ENCODE measurements at places on chromosomes 3 and 15. TPM values are rescaled to one million over a fixed set of nuclear protein-coding genes. Genes with fewer than 3 reads are reported as not detected.

CEMIP gene
- 1.1 TPM for total RNA-seq

GABRA5 gene
- total RNA-seq: not detected

DNA sequence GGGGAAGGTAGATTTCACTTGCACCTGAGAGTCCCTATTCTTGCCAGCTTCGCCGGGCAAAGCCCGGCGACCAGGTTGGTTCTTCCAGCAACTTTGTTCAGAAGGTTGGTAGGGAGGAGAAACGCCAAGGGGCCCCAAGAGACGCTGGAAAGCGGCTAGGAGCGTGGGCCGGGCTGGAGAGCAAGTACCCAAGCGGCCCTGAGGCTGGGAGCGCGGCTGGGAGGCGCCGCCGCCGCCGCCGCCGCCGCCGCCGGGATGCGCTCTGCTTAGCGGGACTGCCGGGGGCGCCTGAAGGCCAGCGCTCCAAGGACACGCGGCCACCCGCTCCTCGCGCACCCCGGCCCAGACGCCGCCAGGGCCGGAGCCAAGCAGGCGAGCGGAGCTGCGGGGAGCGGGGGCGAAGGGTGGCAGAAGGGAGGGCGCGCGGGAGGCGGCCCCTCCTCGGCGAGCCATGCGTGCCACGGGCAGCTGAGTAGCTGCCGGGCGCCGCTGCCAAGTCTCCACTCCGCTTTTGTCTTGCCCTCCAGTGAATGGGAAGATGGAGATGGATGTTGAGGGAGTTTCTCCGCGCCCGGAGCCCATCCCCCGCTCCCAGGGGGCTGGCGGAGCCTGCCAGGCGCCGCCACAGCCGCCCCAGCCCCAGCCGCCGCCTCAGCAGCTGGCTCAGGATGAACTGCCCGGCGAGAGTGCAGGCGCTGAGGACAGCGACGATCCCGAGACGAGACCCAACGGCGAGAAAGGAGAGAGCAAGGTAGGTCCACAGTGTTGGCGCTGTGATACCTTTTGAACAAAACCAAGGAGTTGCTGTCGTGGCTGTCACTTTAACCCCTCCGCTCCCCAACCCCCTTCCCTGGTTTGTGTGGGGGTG is 227.4 kb upstream of the AZI2 start:
- DNase-seq: no peak

DNA sequence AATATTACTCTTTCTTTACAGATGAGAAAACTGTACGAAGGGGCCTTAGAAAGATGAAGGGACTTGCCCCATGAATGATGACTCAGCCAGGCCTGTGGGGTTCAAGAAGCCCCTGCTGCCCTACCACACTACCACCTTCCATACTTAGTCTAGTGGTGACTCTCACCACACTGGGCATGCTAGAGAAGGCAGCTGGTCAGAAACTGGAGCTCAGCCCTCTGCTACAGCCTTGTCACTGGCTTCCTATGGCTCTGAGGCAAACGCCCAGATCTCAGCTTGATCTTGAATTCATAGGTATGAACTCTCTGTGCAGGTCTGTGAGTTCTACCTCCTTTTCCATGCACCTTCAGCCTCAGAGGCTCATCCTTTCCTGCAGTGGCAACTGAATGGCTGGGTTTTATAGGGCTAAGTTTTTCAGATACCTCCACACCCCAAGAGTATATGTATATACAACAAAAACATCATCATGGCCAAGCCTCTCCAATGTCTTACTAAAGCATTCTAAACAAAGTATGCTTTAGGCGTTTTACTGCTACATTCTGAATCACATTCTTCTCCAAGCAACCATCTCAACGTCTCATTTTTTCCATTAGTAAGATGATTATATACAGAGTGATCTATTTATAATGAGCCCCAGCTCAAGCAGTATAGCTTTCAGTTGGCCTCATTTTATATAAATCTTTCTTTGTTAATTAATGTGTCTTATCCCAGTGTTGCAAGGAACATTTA is 234.1 kb downstream of the GREM1 start:
- peak; percentile 61 for DNase-seq

GRCh38 chr15:84023636-84024035 is 211.9 kb upstream of the GOLGA6L4 start:
- peak; percentile 18 for DNase-seq
